CD4-positive, alpha-beta T cell treated with Interleukin-4 for 4 hours (primary cell): ENCODE measurements at places on chromosomes 3 and 15.

DNA sequence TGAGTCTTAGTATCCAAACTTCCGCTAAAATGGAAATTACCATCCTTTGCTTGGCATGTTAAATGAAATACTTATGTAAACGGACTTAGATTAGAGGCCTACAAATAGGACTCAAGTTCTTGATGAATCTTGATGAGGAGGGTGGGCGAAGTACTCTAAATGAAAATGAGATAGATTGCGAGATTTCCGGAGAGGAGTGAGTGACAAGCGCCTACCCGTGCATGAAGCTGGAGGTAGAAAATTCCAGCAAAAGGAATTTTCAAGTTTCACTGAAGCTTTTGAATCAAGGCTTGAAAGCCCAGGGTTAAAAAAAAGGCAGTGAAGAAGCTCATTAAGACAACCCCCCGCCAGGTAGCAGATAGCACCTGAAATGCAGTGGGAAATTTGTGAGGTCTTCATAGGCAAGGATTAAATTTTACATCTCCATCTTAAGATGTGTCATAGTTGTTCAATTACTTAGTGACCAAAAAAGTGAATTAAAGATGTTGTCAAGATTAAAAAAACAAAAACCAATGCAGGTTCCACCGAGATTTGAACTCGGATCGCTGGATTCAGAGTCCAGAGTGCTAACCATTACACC, 655 bp upstream of the RAB11A start:
- DNase-seq = no peak

DNA sequence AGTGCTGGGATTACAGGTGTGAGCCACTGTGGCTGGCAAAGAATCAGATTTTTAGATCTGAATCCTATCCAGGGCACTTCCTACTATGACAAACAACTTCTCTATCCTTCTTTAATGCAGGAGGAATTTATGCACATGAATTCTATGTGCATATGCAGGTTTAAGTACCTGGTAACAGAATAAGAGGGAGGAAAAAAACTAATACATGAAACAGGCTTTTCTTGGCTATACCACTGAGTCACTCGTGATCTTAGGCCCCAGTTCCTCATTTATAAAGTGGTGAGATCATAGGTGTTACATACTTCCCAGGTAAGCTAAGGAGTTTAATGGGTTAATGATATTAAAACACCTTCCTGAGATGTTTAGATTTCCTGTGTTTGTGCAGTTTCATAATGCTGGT, 108.2 kb downstream of the TP63 start:
- DNase-seq = no peak

- no peak for DNase-seq
Measured at GRCh38 chr3:64463981-64464380, 223.8 kb downstream of the ADAMTS9 start.

GRCh38 chr3:138135833-138136194, 3.6 kb upstream of the A4GNT start:
- DNase-seq = no peak

GRCh38 chr3:52983336-52983807, 62.5 kb downstream of the SFMBT1 start:
- peak; percentile 67 for DNase-seq

GRCh38 chr3:188947401-188948280, 224.1 kb upstream of the TPRG1 start:
- no peak for DNase-seq

GRCh38 chr3:160921020-160921635, 165.1 kb downstream of the PPM1L start:
- no peak for DNase-seq

GRCh38 chr3:190121061-190121377, 322 bp upstream of the P3H2 start:
- no peak for DNase-seq

DNA sequence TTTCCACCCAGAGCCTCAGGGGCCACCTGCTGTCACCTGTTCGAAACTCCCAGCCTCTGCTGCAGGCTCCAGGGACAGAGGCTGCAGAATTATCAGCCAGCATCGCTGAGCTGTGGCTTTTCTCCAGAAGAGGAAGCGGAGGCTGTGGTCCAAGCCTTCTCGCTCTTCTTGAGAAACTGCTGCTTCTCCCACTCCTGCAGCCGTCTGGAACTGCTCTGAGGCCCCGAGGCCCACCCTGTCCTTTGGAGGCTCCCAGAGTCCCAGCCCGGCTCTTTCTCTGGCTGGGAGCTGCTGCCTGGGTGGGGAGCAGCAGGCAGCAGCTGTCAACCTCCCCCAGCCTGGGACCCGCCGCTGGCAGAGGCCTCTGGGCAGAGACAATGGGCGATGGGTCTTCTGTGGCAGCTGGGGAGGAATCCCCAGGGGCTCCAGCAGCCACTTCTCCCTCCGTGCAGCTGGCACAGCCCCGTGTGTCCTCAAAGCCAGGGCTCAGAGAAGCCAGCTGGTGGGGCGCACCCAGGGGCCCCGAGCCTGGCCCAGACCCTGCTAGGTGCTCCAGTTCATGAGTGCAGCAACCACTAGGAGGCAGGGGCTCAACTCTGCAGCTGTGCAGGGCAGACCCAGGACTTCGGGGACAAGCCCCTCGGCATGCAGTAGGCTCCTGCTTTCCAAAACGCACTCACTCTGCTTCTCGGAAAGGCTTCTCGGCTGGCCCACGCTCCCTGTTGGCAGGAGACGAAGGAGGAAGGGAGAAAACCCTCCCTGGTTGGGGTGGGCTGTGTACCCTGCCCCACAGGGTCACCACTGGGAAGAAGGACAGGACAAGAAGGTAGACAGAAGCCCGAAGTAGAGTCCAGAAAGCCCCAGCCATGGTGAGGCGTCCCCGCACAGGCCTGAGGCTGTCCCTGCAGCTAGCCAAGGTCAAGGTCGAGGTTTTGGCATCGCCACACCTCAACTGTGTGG, 49.9 kb upstream of the FURIN start:
- DNase-seq = peak; percentile 35

DNA sequence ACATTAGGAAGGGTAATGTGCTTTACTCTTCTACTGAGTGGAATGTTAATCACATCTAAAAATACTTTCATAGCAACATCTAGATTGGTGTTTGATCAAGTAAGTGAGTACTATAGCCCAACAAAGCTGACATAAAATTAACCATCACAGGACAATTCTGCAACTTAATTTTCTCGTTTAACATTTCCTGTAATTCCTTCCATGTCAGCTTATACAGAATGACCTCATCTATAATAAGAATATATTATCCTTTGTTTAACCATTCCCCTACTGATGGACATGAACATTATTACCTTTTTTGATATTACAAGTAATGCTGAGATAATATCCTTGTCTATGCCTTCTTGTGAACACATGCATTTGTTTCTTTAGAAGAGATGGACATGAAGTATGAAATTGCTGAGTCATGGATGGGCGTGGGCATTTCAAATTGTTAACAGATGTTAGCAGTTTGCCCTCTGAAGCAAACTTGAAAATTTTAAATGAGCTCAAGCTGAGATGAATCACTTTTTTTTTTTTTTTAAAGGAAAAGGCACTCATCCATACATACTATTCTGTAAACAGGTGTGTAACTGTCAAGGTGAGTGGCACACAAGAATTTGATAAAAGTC, 85.1 kb downstream of the OXNAD1 start:
- no peak for DNase-seq

- no peak for DNase-seq
Measured at GRCh38 chr3:154188846-154189245, 67.7 kb downstream of the ARHGEF26 start.

DNA sequence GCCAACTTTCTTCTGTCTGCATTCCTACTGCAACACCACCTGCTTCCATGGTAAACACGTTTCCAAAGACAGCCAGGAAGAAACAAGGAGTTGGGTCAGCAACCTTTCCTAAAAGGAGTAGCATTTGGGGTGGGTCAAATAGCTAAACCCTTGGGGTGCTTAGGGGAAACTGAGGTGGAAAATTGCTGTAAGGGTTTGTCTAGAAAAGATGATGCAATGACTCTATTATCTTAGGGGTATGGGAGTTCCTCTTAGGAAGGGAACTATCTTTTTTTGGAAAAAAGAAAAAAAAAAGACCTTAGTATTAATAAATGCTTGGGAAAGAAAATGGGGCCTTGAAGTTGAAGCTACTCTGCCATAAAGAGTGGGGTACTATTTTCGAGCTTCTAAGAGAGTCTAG, 86.1 kb upstream of the POMGNT2 start:
- DNase-seq = no peak

DNA sequence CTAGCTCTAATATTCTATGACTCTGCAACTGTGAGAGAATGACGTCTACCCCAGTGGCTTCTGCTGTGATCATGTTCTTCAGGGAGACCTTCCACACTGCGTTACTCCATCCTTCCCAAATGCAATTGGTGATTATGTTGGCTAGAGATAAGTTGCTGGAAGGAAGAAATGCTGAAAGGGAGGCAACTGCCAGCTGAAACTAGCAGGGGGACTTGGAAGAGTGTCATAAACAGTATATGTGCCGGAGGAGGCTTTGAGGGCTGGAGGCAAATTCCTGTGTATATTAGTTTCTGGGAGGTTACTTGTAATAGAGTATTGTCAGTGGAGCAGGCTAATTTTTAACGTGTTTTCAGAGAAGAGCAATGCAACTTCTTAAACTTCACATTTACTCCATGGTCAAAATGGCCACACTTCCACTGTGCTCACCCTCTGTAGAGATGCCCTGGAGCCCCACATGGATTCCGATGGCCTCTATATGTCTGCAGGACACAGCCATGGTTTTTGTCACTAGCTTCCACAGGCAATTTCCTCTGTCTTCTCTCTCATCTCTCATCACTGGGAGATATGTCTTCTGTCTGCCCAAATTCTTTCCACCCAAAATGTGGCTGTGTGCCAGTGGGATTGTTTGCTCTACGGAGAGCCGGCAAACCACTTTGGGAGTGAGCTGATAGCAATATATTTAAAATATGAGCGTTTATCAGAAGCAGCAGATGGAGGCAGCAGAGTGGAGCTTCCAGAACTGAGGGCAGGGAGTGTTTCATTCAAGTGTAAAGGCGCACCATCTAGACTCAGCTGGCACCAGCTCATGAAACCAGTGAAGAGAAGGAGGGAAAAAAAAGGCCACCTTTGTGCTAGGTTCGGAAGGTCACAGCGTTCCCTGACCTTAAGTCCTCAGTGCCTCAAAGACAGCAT, 13.3 kb upstream of the CD47 start:
- no peak for DNase-seq

GRCh38 chr3:195557322-195557721, 14.2 kb upstream of the PPP1R2 start:
- no peak for DNase-seq

DNA sequence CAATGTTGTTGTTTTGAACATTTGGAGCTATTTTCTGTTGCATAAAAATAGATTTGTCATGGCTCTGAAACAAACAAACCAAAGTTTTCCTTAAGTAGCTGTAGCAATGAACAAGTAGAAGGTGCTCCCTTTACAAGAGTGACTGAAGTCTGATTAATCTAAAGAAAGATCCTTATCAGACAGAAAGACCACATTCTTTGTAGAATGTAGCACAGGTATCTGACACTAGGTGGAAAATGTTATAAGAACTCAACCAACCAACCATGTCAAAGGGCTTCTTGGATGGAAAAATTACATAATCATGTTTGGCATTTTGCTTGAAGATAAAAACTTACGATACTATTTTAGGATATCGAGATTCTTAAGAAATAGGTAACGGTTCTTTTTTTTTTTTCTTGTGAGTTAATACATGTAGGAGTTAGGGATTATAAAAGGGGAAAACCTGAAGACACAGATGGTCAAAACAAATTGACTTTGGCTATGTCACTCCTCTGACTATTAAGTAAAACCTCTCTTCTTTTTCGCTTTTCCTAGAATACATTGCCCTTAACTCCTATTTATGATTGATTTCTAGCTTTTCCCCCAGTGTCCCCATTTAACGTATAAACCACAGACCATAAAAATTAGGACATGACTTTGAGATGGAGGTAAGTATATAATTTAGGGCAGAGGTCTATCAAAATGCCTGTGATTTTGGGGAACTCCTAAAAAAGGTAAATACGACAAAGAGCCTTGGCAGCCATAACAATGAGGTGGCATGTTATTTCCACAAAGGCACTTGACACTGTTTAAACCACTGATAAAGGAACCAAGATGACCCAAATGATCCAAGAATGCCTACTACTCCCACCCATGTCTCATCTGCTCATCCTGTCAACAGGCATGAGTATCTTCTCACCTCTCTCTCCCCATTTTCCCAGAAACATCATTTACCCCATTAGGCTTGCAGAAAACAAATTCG, 72.0 kb downstream of the CCR4 start:
- DNase-seq = peak; percentile 84

DNA sequence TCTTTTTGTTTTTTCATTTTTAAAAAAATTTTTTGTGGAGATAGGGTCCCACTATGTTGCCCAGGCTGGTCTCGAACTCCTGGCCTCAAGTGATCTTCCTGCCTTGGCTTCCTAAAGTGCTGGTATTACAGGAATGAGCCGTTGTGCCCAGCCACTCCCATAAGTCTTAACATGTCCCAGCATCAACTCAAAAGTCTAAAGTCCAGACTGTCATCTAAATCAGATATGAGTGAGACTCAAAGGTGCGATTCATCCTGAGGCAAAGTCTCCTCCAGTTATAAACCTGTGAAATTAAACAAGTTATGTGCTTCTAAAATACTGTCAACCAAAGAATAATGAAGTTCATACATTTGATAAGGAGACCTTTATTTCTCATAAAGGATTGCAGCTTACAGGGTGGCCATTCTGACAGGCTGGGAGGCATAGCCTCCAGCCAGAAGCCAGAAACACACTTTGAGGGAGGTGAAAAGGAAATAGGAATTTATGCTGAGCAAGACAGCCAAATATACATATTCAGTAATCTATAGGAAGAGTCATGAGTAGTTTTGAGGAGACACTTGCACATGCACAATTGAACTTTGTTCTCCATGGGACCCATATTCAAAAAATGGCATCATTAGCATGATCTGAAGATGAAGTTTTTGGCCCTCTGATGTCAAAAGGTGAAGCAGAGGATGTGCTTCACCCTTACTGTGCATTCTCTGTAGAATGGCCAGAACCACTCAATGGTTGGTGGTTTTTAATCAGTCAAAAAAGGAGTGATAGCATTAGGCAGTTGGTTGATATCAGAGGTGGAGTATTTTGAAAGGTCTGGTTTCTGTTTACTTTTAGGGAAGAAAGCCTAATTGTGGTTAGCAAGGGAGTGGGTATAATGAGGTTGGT, 11.0 kb upstream of the ZNF662 start:
- DNase-seq = no peak

DNA sequence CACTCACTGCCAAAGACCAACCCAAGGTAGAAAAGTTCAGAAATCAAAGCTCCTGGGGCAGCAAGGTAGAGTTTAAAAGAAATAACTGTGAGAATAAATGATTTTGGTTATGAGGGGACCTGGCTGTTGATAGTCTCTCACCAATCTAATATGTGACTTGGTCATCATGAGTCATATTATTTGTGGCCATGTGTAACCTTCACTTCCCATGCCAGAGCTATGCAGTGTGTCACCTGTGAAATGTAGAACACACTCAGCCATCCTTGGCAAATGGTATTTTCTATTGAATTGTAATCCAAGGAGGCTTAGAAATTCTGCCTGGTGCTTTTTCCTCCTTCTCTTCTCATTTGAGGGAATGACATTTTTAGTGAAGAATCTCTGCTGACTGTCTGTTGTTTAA, 184.2 kb upstream of the STAC start:
- DNase-seq = no peak

- DNase-seq = peak; percentile 52
Measured at GRCh38 chr3:48232734-48233133, 8.2 kb upstream of the ZNF589 start.

- no peak for DNase-seq
Measured at GRCh38 chr3:24846286-24846860, 351.7 kb upstream of the THRB start.

- DNase-seq = no peak
Measured at GRCh38 chr3:61796088-61796680, 234.8 kb downstream of the PTPRG start.
